CD4-positive, alpha-beta T cell treated with Interferon gamma for 1 hour (primary cell): ENCODE measurements at places on chromosomes 7 and 10.

- DNase-seq: no peak
Measured at GRCh38 chr7:159195946-159196345, 51.3 kb upstream of the VIPR2 start.

DNA sequence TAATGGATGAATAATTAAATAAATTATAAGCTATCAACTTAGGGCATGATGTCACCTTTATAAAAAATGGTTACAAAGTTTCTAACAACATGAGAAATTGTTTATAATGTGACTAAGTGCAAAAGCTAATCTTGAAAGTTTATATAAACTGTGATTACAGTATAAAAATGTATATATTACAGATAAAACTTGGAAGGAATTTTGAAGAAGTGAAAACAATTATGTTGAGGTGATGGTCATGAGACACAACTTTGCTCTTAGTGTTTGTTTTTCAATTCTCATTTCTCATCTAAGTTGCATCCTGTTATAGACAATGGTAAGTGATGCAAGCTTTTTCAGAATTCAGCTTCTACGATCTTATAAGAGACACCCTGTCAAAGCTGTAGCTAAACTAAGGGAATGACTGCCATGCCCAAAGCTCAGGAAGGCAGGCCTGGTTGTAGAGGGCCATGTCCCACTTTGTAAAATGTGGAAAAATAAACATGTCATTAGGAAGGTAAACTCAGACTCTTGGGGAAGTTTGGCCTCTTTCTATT, 23.9 kb downstream of the MACC1 start:
- DNase-seq: no peak

DNA sequence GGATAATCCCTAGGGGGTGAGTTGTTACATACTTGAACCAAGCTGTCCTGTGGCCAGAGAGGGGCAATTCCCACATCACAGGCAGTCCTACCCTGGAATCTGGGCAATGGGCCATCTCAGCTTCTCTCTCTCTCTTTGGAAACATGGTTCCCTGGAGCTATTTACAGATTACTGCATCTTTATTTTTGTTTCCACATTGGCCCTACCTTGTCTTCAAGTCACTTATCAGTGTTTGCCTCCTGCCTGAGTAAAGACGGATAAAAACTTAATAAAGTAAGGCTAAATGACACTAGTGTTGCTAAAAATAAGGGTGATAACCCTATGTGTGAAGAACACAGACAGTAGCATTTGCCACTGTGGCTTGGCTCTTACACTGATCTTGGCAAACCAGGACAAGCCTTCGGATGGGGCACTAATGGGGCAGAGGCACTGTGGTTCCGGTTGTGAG, 228.2 kb downstream of the GFRA1 start:
- DNase-seq: no peak

DNA sequence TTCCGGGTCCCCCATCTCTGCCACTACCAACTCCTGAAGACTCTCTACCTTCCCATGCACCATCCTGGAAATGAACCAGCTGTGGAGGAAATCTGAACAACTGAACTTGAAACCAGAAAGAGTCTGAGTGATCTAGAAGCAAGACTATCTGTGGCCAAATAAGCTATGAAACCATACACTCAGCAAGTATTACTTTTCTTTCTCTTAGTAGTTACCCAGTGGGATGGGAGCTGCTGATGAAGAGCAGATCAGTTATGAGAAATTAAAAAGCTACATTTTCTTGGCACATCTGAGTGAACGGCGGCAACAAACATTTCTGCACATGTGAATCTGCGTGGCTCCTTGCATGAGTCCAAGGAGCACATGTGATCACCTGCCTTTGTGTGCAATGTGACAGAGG, 31.6 kb upstream of the AGK start:
- DNase-seq: no peak
